ENCODE measurements at places on chromosomes 7 and 10. TPM values are rescaled to one million over a fixed set of nuclear protein-coding genes. Genes with fewer than 3 reads are reported as not detected.

Gene TMEM229A
- total RNA-seq: not detected

Gene PAPOLB
- 0.11 TPM for total RNA-seq

Gene PTPRN2
- 2.7 TPM for total RNA-seq

Gene DRGX
- not detected for total RNA-seq

Gene HOXA5
- 10.7 TPM for total RNA-seq
